ENCODE measurements at places on chromosomes 16 and 17. TPM values are rescaled to one million over a fixed set of nuclear protein-coding genes. Genes with fewer than 3 reads are reported as not detected.

The PTGES3L gene
- total RNA-seq = 1.5 TPM

The PDF gene
- total RNA-seq = 44.9 TPM

DNA sequence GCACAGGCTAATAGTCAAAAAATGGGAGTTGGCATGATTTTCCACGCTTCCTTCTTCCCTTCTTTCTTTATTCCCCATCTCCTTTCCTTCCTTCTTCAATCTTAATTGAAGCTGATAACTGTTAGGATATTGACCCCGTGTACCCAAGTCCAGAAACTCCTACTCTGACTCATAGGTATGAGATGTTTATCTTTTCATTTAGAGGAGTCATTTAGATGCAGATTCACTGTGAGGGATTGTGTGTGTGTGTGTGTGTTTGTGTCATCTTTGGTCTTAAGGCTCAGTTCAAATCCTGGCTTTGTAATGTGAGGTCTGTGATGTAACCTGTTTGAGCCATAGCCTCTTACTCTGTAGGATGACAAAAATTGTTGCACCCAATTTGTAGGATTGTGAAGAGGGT is 332.0 kb upstream of the MAF start:
- no peak overlapping the region for H3K4me3 ChIP-seq
- peaks cover 15% of the 10 kb centered on the region for H3K4me1 ChIP-seq
- no peaks in the 10 kb centered on the region for H3K36me3 ChIP-seq
- H3K27ac ChIP-seq = no peak overlapping the region
- H3K27me3 ChIP-seq = no peaks in the 10 kb centered on the region

DNA sequence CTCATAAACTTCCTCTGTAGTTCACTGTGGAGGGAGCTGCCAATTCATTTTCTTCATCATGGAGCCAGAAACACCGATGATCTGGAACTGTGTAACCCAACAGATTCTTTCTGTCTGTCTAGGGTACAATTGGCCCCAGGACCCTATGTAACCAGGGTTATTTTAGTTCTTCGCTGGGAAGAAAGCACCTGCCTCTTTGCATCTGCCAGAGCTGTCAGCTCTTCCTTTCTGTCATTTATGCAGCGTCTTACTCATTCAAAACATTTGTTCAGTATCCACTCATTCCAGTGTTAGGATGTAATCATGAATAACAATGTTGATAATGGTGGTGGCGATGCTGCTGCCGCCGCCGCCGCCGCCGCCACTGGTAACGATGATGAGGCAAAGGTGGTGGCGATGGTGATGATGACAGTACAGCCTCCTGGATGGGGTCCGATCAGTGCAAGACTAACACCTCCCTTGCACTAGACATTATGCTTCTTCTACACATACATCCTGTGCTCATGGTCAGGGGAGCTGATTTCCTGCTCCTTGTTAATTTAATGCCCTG is 46.1 kb downstream of the IRX5 start:
- DNase-seq = no peak
- H3K27me3 ChIP-seq = no peaks in the 10 kb centered on the region
- no peak overlapping the region for H3K27ac ChIP-seq
- H3K36me3 ChIP-seq = no peaks in the 10 kb centered on the region
- H3K4me3 ChIP-seq = no peak overlapping the region
- H3K4me1 ChIP-seq = no peaks in the 10 kb centered on the region

DNA sequence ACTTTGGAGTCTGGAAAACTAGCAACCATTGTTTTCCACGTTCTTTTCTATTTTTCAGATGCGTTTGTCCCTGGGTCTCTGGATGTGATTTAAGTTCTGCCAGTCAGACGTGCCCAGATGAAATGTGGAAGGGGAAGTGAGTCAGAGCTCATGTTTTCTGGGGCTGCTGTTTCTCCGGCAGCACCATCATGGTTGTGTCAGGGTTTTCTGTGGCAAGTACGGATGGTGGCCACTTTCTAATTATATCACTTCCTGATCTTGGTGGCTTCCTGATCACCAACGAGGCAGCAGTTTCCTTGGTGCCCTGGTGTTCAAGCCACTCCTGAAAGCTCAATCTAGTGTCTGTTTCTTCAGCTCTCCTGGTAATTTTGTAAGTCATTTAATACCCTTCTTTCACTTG is 31.4 kb upstream of the PMFBP1 start:
- H3K27me3 ChIP-seq = no peaks in the 10 kb centered on the region
- H3K4me3 ChIP-seq = no peak overlapping the region
- H3K36me3 ChIP-seq = no peaks in the 10 kb centered on the region
- no peak overlapping the region for H3K27ac ChIP-seq

DNA sequence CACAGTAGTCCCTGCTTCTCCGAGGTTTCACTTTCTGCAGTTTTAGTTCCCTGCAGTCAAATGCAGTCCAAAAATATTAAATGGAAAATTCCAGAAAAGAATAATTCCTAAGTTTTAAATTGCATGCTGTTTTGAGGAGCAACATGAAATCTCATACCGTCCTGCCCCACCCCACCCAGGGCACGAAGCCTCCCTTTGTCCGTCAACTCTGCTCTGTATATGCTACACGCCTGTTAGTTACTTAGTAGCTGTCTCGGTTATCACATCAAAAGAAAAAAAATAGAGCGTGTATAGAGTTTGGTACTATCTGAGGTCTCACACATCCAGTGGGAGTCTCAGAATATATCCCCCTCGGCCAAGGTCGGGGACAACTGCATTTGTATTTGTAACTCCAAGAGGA is 129.4 kb upstream of the NOL11 start:
- no peak overlapping the region for H3K4me3 ChIP-seq
- H3K27me3 ChIP-seq = no peaks in the 10 kb centered on the region
- no peak for DNase-seq
- H3K36me3 ChIP-seq = no peaks in the 10 kb centered on the region
- H3K4me1 ChIP-seq = no peaks in the 10 kb centered on the region
